T-helper 1 cell (primary cell): ENCODE measurements at places on chromosomes 12 and 14.

DNA sequence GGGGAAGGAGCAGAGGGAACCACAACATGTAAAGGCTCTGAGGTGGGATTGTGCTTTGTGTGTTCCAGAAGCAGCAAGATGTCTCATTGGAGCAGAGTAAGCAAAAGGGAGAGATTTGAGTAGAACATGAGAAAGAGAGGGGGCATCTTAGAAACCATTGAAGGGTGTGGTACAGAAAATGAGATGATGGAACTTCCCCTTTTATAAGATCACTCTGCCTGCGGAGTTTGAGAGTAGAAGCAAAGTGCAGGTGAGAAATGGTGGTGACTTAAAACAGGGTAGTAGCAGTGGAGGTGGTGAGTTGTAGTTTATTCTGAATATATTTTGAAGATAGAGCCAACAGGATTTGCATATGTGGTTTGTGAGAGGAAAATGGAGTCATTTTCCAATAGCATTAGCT is 56.0 kb downstream of the FBXO34 start:
- no peak for DNase-seq

GRCh38 chr12:4273652-4274395 is at the start of gene CCND2:
TSS of gene CCND2 (plus strand) at chr12:4273762. CDS start at chr12:4274041, 279 bp downstream.
- DNase-seq, result peak; percentile 68

GRCh38 chr12:5262885-5263284 is 169.0 kb upstream of the NTF3 start:
- no peak for DNase-seq

- no peak for DNase-seq
These were observed 25.9 kb upstream of the BDKRB2 start for GRCh38 chr14:96178461-96179321.

DNA sequence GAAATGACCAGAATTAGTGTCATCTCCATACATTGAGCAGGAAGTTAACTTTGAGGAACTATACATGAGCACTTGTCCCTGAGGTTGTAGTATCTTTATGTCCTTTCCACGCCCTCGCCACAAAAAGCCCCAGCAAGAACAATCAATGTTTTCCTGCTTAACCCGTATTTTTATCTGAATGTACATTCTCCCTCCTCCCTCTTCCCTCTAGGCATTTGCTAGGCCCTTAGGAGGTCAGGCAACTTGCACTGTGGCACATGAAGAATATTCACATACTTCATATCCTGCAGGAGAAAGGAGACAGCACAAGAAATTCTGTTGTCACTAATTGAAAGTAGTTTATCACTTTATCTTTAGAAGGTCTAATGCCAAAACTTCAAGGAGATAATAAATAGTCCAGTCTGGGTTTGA is 18.1 kb upstream of the DUSP6 start:
- DNase-seq, result no peak

GRCh38 chr14:99708449-99708848 is 24.4 kb downstream of the CYP46A1 start:
- no peak for DNase-seq

GRCh38 chr12:103955811-103956508 is 9.7 kb upstream of the TDG start:
- DNase-seq, result no peak

- DNase-seq, result no peak
These were observed 465.4 kb upstream of the MDGA2 start for GRCh38 chr14:48140804-48141203.

GRCh38 chr12:98699586-98699985 is 54.5 kb downstream of the APAF1 start:
- DNase-seq, result no peak

GRCh38 chr12:89217472-89217871 is 134.8 kb downstream of the DUSP6 start:
- no peak for DNase-seq

GRCh38 chr14:73285979-73286378 is 48.7 kb downstream of the PAPLN start:
- no peak for DNase-seq

GRCh38 chr14:95043314-95043713 is 114.0 kb downstream of the DICER1 start:
- DNase-seq, result no peak

- DNase-seq, result no peak
These were observed 22.4 kb downstream of the SOCS2 start for GRCh38 chr12:93594766-93595311.

GRCh38 chr14:101456246-101457175 is 104.8 kb upstream of the DIO3 start:
- no peak for DNase-seq

GRCh38 chr12:122042910-122043309 is 21.2 kb downstream of the BCL7A start:
- DNase-seq, result no peak
